ENCODE measurements at places on chromosomes 11 and 22. TPM values are rescaled to one million over a fixed set of nuclear protein-coding genes. Genes with fewer than 3 reads are reported as not detected.

DNA sequence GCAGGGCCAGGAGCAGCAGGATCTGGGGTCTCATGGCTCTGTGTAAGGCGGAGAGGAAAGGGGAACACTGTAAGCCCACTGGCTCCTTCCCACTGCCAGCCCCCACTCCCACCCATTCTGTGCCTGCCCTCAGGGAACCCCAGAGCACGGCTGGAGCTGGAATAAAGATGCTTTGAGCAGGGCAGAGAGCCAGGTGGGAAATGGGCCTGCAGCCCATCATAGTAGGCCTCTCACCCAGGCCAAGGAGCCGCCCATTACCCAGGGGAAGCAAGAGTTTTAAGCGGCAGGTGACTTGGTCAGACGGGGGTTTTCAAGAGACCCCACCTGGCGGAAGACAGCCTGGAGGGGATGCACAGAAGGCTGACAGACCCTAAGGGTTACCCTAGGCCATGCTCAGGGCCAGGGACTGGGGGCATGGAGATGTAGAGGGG lies 4.6 kb downstream of the LRRC32 start:
- no peak for DNase-seq
- no peak overlapping the region for H3K27ac ChIP-seq
- H3K27me3 ChIP-seq = no peaks in the 10 kb centered on the region
- no peak overlapping the region for H3K4me3 ChIP-seq
- no peaks in the 10 kb centered on the region for H3K36me3 ChIP-seq

GRCh38 chr11:350723-351255 lies 18.5 kb upstream of the B4GALNT4 start:
- H3K36me3 ChIP-seq = no peaks in the 10 kb centered on the region
- no peak overlapping the region for H3K4me3 ChIP-seq
- DNase-seq = no peak
- peaks cover 17% of the 10 kb centered on the region for H3K4me1 ChIP-seq
- no peak overlapping the region for H3K27ac ChIP-seq

OR2AG2 gene
- 0.17 TPM for total RNA-seq

APOA5 gene
- 1.5 TPM for total RNA-seq

DEUP1 gene
- total RNA-seq = 0.40 TPM

DNA sequence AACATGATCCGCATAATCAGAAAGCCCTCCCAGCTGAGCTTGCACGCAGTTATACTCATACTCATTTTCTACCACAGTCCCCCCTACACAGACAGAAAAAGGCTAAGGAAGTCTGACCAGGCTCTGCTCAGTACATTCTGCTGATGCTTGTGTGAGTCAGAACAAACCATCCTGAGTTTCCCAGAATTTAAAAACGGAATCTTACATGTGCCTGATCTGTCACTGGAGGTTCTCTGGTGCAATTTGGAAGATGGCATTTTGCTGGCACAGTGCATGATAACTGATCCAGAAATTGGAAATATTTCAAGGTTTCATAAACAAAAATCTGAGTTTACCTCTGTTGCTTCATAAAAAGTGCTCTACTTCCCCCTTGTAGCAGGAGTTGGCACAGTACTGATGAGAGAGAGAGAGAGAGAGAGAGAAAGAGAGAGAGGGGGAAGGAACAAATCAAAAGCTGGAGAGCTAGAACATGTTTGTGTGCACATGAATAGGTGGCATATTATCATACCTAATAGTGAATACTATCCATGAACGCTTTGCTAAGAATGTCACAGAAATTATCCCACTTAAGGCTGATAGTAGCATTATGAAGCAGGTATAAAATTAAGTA lies 1085.3 kb downstream of the DLG2 start:
- H3K27me3 ChIP-seq = no peaks in the 10 kb centered on the region
- no peak overlapping the region for H3K27ac ChIP-seq
- DNase-seq = no peak
- H3K36me3 ChIP-seq = no peaks in the 10 kb centered on the region
- no peaks in the 10 kb centered on the region for H3K4me1 ChIP-seq

GRCh38 chr22:40036591-40037225 lies 42.0 kb downstream of the FAM83F start:
- H3K4me1 ChIP-seq = peaks cover 5% of the 10 kb centered on the region
- H3K27ac ChIP-seq = no peak overlapping the region
- peak; percentile 62 for DNase-seq
- no peaks in the 10 kb centered on the region for H3K36me3 ChIP-seq
- H3K4me3 ChIP-seq = no peak overlapping the region
- H3K27me3 ChIP-seq = no peaks in the 10 kb centered on the region

GRCh38 chr11:1400317-1401170 lies 10.8 kb downstream of the BRSK2 start:
- H3K4me1 ChIP-seq = peaks cover 4% of the 10 kb centered on the region
- no peaks in the 10 kb centered on the region for H3K27me3 ChIP-seq
- H3K4me3 ChIP-seq = no peak overlapping the region
- DNase-seq = no peak

MUC2 gene
- not detected for total RNA-seq

BIRC3 gene
- 27.7 TPM for total RNA-seq
